ENCODE measurements at places on chromosomes 3 and 15.

DNA sequence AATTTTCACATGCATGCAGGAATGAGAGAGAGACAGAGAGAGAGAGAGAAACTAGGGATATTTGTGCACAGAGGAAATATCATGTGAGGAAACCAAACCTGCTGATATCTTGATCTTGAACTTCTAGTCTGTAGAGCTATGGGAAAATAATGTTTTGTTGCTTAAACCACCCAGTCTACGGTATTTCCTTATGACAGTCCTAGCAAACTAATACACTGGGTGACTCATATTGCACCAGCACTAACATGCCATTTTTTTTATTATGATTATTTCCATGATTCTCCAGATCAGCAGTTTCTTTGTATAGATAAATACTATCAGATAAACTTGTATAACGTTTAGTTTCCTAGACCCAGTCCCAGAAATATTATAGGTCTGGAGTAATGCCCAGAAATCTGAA, 1259.0 kb downstream of the ZPLD1 start:
- no peak for DNase-seq

- DNase-seq, result no peak
Observed at GRCh38 chr3:71585887-71586809, 2.6 kb upstream of the FOXP1 start.

DNA sequence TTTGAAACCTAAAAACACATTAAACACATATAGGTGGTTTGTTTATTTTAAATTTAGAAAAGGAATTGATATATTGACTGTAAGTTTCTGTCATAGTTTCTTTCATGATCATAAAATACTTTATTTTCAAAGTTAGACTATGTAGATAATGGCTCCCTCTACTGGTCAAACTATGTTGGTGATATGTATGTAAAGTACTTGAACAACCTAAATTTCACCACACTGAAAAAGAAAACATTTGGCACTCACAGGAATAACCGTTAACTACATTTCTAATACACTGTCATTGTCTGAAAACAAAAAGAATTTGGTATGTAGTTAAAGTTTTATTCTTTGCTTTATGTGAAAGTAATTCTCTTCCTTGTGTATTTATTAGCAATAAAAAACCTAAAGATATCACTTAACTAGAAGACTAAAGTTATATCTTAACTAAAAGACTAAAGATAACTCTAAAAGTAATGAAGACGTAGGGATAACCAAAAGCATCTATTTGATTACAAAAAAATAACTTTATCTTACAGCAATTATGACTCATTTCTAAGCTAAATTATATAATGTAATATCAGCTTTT, 427.5 kb downstream of the VGLL3 start:
- DNase-seq, result no peak

GRCh38 chr3:116148881-116149851, 296.1 kb downstream of the LSAMP start:
- DNase-seq, result no peak

DNA sequence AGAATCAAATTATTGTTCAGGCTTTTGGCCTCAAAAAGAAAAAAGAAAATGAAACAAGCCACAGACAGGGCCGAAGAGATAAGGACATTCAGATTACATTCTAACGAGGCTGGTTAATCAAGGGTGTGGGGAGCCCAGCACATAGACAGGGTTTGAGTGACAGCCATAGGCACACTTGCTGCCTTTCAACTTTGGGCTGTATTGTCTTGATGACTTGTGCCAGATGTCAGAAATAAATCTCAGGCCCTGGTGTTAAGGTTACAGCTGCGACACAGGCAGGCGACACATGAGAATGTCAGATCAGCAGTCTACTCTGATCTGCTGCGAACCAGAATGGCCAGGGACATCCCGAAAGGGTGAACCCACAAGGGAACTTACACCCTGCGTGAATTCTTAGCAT, 231.2 kb upstream of the ARRDC4 start:
- DNase-seq, result no peak
